ENCODE measurements at places on chromosomes 2 and 18. TPM values are rescaled to one million over a fixed set of nuclear protein-coding genes. Genes with fewer than 3 reads are reported as not detected.

EVX2 gene
- not detected for total RNA-seq

ADD2 gene
- 291 TPM for total RNA-seq

TACR1 gene
- total RNA-seq, result 1.2 TPM

IL18R1 gene
- total RNA-seq, result 0.41 TPM

TPGS2 gene
- total RNA-seq, result 93.8 TPM

CROCC2 gene
- not detected for total RNA-seq

GRCh38 chr2:229180658-229181057, 90.4 kb downstream of the PID1 start:
- DNase-seq, result no peak

- DNase-seq, result no peak
Measured at GRCh38 chr18:48100165-48100575, 169.7 kb upstream of the SMAD2 start.

DNA sequence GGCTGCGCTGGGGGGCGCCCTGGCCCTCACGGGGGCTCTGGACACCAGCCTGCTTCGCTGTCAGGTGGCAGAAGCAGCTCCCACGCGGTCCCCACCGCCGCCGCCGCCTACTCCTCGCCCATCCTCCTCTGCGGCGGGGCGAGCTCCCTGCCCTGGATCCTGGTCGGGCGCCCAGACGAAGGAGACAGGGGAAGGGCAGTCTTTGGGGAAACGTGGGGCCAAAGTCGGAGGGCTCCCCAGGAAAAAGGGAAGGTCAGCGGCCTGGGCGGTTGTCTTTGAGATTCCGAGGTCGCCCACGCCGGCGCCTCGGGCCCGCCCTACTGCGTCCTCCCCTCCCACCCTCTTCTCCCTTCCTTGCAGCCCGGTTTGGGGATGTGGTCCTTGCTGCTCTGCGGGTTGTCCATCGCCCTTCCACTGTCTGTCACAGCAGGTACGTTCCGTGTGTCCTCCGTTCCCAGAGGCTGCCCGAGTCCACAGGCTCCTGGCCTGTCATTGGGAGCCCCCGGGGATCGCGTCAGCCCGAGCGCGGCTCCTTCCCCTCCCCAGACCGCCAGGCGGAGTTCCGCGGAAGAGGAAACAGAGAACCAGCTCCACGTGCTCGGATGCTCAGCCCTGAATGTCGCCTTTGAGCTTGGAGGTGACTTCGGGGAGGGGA, 800 bp downstream of the IL1RL2 start:
- DNase-seq, result peak; percentile 31

DNA sequence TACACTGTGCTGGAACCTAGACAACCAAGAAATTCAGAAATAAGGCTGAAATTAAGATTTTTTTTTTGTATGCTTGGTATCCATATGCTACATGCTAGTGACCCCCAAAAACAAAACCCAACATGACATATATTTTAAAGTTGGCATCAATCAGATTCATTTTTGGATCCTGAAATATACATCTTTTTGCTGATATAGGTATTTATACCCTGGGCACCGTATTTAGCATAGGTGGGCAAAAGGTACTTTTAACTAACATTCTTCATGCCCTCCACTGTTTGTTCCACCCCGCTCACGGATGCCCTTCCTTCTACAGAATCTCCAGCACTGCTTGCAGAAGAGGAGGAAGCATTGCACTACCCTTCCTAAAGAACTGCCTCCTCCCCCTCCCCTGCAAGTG, 52.6 kb downstream of the SPOPL start:
- DNase-seq, result no peak

DNA sequence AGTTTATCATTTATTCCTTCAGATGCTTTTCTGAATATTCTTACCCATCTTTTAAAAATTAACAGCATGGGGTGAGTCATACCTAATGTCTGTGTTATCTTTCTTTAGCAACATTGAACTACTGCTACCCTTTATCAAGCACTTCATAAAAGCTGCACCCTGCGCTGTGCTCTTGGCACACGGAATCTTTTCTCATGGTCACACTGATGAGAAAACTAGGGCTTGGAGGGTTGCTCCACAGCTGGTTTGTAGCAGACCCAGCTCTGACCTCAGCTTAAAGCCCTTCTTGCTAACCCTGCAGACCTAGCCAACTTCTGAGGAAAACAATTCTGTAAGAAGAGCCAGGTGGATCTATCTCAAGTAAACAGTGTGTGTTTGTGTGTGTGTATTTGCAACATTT, 106.3 kb downstream of the RNF144A start:
- DNase-seq, result no peak

DNA sequence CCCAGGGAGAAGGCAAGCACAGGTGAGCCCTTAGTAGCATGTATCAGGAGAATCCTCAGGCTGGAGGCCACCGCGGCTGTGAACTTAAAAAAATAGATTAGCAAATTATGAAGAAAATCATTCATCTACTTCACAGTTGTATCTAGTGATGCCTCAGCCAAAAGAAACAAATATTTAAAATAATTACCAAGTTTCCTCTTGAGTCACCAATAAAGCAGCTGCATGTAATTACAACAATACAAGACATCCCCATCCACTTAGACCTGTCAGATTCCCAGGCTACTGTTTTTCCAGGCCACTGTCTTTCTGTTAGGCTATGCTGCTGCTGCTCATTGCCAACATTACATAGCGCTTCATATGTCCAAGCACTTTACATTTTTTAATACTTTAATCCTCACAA, 54.6 kb upstream of the PHLPP1 start:
- DNase-seq, result no peak

DNA sequence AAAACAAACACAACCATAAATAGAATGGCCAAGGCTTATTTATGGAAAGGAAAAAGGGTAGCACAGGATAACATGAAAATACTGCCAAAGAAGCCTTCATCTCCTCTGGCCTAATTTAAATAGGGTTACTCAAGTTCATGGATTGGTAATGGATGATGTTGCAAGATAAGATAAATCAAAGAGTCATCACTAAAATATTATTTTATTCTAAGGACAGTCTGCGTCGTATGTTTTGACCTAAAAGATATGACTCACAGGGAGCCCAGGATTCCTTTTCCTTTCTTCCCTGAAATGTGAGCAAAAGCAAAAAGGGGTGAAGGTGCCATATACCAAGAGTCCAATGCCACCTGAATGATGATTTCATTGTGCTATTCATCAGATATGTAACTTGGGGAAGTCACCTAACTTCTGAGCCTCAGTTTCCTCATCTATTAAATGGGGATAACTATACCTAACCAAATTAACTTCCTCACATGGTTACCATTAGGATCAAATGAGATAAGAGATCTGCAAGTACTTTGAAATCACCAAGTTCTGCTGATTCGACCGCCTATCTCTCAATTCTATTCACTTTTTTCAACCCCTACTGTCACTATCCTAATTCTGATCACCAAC, 137.7 kb downstream of the THADA start:
- DNase-seq, result no peak

GRCh38 chr18:6553234-6553900, 138.7 kb upstream of the L3MBTL4 start:
- DNase-seq, result no peak

- DNase-seq, result no peak
Measured at GRCh38 chr2:191889931-191890330, 43.0 kb upstream of the CAVIN2 start.

DNA sequence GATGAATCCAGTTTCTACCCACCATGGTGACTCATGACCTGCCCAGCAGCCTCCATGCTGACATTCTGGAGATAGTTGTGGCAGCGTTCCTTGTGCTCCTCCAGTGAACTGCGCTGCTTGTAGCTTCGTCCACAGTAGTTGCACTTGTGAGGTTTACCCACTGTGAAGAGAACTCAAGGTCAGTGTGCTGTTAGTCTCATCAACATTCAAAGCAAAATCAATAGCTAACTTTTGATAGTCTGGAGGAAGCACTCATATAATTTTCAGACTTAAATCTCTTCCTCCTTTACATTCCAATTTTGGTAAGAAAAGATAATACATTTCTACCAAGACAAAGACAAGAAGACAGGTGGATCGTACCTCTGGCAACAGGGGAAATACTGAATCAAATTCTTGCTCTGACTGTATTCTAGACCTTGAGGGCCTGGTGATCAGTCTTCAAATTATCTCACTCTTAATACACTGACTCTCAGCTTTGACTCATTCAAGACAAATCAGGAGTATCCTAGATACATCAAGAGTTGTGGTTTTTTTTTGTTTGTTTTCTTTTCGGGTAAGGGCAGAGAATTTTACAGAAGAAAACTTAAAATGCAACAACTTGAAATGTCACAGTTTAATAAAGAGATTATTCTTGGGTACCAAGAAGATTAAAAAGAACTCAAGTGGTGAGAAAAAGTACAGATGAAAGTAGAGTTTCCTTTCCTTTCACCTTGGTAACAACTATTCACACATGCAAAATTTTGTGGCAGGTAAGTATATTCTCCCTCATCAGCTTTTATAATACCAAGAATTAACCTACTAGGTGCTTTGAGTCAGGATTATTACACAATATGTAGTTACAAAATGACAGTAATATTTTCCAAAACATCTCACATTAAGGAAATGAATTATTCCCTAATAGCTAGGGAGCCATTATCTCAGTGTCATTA, 129.2 kb downstream of the IKZF2 start:
- DNase-seq, result no peak

DNA sequence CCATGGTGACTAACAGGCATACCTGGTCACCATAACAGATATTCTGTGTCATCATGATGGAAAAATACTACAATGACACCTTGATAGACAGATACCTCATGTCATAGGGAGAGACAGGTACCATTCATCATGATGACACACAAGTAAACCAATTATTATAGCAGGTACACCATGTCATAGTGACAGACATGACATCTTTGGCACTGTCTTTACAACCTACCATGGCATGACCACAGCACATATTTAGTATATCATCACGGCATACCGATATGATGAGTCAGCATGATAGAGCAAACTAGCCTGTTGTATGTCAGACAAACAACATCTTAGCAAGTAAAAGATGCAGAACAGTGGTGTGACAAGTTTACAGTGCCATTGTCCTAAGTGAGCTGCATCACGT, 101.3 kb upstream of the KLHL29 start:
- DNase-seq, result no peak

- DNase-seq, result no peak
Measured at GRCh38 chr18:63102941-63103744, 216.4 kb downstream of the BCL2 start.

DNA sequence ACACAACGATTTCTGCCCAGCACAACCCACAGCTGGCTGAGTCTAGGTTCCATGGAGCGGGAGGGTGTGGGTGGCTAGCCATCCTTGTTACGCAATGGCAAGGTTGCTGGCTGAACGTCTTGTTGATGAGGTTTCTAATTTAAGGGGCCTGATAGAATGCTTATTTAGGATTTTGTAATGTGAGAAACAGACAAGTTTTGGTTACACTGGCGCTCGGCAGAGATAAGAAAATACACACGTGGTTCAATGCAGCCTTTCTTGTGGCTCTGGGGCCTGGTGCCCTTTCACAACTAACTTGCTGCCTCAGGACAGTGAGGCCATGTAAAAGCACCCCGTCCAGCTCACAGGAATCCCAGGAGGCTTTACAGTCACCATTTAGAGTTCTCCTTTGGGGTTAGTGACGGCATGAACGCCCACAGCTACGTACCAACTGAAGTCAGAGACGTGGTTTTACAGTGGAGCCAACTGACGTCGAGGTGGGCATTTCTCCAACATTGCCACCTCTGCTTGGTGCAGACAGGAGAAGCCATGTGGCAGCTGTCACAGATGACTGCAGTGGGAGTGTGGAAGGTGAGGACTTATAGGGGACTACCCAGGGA, 29.7 kb upstream of the PIEZO2 start:
- DNase-seq, result no peak

DNA sequence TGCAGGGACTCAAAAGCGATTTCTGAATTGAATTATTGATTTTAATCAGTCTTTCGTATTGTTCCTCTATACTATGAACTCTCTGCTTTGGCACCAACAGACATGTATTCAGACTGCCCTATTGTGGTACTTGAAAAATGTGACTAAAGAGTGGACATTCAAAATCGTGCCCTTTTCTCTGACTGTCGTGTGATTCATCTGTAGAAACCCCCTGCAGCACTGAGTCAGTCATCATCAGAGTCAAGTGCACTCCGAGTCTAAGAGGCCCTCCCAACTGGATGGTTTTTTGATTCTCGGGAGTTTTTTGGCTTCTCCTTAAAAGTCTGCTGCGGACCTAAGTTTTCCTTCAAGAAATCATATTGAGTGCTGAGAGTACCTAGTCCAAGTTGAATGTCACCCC, 96.4 kb upstream of the FOSL2 start:
- DNase-seq, result no peak

GRCh38 chr2:210862283-210863065, 306.1 kb downstream of the CPS1 start:
- no peak for DNase-seq

DNA sequence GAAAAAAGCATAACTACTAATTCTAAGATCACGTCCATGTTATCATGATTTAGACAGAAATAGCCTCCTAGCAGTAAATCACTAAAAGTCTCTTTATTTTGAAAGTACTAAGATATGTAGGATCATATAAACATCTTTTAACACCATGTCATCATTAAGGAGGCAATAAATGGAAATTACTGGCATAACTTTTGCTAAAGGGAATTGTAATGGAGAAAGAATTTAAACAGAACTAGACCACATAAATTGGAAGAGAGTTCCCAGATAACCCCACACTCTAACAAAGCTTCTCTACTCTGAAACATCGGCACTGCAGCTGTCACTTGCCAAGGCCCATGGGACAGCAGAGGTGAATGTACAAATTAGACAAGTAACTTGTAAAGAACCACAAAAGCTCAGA, 29.5 kb downstream of the STK39 start:
- no peak for DNase-seq

DNA sequence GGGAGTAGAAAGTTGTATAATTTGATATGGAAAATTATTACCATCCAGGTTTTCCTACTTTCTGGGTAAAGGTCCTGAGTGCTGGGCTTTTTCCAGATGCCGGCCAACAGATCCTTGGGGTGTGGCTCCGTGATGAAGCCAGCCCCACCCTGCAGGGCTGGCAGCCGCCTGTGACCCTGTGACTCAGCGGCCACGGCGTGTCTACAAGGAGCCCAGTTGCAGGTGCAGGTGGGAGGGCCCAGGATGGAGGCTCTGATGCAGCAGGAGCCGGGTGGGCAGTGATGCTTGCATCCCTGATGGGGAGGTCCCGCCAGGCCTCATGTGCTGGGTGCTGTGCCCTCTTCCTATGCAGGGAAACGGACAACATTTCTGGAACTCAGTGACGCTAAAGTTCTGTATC, 96.0 kb upstream of the ALKAL2 start:
- DNase-seq, result no peak

All from frontal cortex (tissue), 4 donors.